ENCODE measurements at places on chromosomes 3 and 15. TPM values are rescaled to one million over a fixed set of nuclear protein-coding genes. Genes with fewer than 3 reads are reported as not detected.

TGFBR2 gene
- total RNA-seq: 61.0 TPM

KCNMB3 gene
- total RNA-seq: 1.5 TPM

SLC24A5 gene
- not detected for total RNA-seq

SLC6A1 gene
- total RNA-seq: not detected

NMNAT3 gene
- 2.4 TPM for total RNA-seq

GASK1A gene
- 2.2 TPM for total RNA-seq

TRPM1 gene
- total RNA-seq: not detected

WDR49 gene
- under 0.01 TPM for total RNA-seq

ARPP19 gene
- 79.1 TPM for total RNA-seq

CCR5 gene
- not detected for total RNA-seq

MKRN2OS gene
- not detected for total RNA-seq

MOBP gene
- total RNA-seq: under 0.01 TPM

LRTM1 gene
- not detected for total RNA-seq

ADGRG7 gene
- 1.1 TPM for total RNA-seq

APBA2 gene
- 10.7 TPM for total RNA-seq

HHLA2 gene
- total RNA-seq: not detected

ERC2 gene
- 0.75 TPM for total RNA-seq

Data from uterine smooth muscle cell (primary cell).